ENCODE measurements at places on chromosomes 1 and 21. TPM values are rescaled to one million over a fixed set of nuclear protein-coding genes. Genes with fewer than 3 reads are reported as not detected.

The PIGV gene
- 17.2 TPM for total RNA-seq

The ICOSLG gene
- total RNA-seq, result under 0.01 TPM

The TEX38 gene
- not detected for total RNA-seq

The CADM3 gene
- 2.1 TPM for total RNA-seq

The GRIK1 gene
- not detected for total RNA-seq

The NBPF4 gene
- total RNA-seq, result not detected

The PTCH2 gene
- total RNA-seq, result 0.50 TPM

Data from fibroblast of lung (primary cell).